RCC 7860 (cell line): ENCODE measurements at places on chromosomes 16 and 17.

GRCh38 chr16:64116151-64116550 is 1005.7 kb downstream of the CDH11 start:
- DNase-seq, result no peak

- peak; percentile 64 for DNase-seq
Measured at GRCh38 chr17:75404223-75404730, 1.2 kb downstream of the GRB2 start.

GRCh38 chr17:80339731-80340456 is 75.1 kb upstream of the ENDOV start:
- no peak for DNase-seq

GRCh38 chr17:81948635-81949378 is 1.8 kb upstream of the MYADML2 start:
- DNase-seq, result no peak

DNA sequence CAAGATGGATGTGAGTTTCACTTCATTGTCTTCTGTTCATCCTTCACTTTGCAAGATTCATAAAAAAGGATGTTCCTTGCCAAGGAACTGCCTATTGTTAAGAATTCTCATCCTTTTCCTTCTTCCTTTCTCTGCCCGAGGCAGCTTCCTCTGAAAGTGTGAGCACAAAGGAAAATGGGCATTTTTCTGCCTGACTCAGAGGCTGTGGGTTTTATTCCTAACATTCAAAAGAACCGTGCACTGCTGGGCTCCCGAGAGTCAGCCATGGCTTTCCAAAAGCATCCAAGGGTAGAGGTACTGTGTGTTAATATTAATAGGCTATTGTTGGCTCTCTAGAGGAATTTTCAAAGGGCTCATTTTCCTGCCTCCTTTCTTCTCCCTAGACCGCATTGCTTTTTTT is 289.4 kb downstream of the ABCC12 start:
- no peak for DNase-seq

DNA sequence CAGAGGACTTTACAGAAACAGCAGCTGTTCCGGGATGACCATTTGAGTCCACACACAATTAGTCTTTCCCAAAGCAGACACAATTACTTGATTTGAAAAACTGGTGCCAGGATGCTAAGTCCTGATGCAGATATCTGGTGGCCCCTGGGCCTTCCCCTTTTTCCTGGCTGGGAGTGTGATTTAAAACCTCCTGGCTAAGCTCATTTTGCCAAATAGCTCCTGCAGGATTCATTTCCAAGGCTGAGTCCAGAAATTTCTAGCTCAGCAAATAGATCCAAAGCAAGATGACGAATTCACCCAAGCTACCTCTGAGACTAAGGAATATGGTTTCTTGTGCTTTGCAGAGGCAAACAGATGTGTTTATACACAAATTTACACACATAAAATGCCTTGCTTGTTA is 422.2 kb downstream of the CA10 start:
- no peak for DNase-seq
